ENCODE measurements at places on chromosomes 6 and 20.
A peak's percentile ranks its signal among the peaks of the same experiment; 100 is the strongest.

GRCh38 chr6:111338843-111339242 lies 144.2 kb downstream of the REV3L start:
- DNase-seq: no peak

- no peak for DNase-seq
Observed at GRCh38 chr6:43338243-43338642, 29.6 kb upstream of the CRIP3 start.

- DNase-seq: no peak
Observed at GRCh38 chr20:60272790-60273189, 314.6 kb downstream of the CDH26 start.

DNA sequence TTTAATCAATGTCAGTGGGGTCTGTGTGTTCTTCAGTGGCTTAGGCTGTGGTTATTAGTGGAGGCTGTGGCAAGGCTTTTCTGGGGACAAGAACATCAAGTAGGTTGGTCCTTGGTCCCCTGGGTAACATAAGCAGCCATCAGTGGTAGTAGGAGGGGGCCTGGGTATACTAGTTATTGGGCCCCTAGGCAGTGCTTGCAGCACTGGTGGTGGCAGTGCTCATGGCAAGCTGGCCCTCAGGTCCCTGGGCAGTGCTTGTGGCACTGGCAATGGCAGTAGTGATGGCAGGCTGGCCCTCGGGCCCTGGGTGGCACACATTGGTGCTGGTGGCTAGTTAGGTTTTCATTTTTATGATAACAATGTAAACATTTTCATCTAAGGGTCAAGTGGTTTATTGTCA lies 32.5 kb upstream of the MAS1 start:
- no peak for DNase-seq

DNA sequence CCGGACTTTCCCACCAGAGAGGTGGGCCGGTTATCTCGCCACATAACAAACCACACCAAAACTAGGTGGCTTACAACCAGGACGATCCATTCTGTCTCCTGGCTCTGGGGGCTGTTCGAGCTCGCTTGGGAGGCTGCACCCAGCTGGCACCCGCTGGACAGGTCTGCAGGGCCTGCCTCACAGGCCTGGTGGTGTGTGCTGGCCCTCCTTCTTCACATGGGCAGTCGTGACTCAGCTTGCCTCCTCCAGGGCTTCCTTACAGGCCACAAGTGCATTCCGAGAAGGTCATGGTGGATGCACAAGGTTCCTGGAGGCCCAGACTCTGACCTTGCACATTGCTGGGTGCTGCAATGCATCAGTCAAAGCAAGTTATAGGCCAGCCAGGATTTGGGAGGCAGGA lies 34.2 kb downstream of the FOXF2 start:
- DNase-seq: no peak

GRCh38 chr6:111990214-111990613 lies 63.7 kb upstream of the CCN6 start:
- DNase-seq: no peak

DNA sequence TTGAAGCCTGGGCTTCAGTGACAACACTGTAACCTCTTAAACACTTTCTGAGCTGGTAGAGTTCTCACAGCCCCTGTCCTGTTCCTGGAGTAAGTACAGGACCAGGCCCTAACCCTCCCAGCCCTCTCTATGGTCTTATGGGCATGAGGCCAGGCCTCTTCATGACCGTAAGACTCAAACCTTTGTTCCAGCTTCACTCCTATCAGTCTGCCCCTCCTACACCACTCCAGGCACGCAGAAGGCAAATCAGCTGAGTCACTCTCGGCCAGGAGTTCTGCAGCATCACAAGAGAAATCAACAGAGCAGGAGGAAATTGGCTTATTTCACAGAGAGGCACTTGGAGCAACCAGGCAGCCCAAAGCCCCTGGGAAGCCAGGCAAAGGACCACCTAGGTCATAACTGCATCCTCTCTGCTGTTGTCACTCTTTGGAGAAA lies 25.3 kb upstream of the CHD6 start:
- DNase-seq: peak; percentile 89

DNA sequence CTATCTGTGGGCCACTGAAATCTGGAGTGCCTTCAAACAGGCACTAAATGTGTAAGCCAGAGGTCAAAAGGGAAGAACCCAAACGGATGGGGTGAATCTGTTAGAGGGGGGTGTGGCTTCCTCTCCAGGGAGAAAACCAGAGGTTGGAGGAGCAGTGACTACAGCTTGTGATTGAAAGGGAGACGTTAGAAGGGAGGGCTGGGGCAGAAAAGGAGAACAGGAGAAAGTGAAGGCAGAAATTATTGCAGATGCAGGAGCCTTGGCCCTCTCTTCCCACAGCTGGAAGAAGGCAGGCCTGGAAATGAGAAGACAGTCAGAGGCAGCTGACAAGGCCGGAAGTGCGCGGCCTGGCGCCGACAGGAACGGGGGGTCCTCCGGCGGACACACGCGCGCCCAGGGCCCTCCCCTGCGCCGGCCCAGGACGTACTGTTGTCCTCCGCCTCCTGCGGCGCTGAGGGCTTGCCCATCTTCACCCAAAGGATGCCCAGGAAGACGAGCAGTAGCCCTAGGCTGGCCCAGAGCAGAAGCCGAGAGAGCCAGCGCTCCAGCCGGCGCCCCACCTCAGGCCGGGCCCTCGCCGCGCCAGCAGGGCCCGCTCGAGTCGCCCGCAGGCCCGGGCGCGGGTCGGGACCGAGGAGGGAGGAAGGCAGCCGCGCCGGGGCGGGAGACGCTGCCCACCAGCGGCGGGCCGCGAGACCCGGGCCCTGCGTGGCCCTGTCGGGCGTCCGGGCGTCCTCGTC lies 806 bp downstream of the LEMD2 start:
- DNase-seq: no peak

GRCh38 chr6:40796260-40797221 lies 209.4 kb upstream of the LRFN2 start:
- DNase-seq: no peak

GRCh38 chr6:45479834-45480751 lies 102.4 kb upstream of the SUPT3H start:
- no peak for DNase-seq

DNA sequence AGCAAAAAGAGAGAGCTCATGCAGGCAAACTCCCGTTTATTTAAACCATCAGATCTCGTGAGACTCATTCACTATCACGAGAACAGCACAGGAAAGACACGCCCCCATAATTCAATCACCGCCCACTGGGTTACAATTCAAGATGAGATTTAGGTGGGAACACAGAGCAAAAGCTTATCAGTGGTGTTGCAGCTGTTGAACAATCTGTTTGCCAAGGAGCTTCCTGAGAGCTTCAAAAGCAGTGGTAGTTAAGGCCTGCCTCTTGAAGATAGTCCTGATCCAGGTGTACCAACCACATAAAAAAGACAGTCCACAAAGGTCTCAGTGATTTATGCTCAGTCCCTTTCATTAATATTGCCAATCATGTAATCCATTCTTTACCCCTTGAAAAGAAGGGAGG lies 269.4 kb upstream of the IRAK1BP1 start:
- no peak for DNase-seq

GRCh38 chr6:81772741-81773140 lies 20.3 kb upstream of the TENT5A start:
- no peak for DNase-seq

GRCh38 chr6:515267-515666 lies 123.7 kb downstream of the IRF4 start:
- DNase-seq: no peak

DNA sequence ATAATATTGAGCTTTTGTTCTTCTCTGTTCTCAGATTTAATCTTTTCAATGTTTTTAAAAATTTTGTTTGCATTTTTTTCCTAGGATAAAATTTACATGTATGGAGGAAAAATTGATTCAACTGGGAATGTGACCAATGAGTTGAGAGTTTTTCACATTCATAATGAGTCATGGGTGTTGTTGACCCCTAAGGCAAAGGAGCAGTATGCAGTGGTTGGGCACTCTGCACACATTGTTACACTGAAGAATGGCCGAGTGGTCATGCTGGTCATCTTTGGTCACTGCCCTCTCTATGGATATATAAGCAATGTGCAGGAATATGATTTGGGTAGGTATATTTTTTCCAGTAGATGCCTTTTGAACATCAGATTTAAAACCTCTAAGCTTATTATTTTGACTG lies 89.8 kb downstream of the ATRN start:
- DNase-seq: no peak

DNA sequence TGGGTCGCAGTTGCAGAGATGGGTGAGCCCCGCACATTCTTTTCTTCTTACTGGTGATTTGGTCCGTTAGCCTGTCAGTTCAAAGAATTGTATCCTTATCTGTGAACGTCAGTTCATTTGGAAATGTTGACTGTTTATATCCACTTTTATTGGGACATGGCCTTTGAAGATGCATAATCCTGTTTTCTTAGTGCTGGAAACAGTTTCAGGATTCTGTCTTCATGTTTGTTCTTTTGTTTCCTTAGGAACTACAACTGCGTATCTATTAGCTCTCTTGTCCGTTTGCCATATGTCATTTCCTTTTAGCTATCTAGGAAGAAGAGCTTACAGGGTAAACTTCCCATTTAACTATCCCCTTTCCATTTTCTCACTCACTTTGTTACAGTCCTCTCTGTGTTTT lies 35.0 kb upstream of the TULP1 start:
- DNase-seq: no peak

- DNase-seq: no peak
Observed at GRCh38 chr6:170018422-170018935, 267.1 kb downstream of the ERMARD start.

- DNase-seq: no peak
Observed at GRCh38 chr6:91539456-91539855, 952.6 kb upstream of the MAP3K7 start.

DNA sequence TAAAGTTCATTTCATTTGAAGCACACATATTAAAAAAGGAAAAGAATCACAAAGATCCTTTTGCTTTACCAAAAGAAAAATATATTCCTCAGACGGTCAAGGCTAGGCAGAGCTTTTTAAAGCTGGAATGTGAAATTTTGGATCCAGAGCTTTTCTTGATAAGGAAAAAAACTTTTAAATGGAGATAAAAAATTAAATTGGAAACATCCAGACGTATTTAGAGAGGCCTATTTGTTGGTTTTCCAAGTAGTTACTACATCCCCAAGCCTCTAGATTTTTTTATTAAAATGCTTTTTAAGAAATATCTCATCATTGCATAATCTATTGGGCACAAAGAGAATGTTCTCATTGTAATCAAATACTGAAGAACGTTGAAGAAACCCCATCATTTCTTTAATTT lies 385.7 kb upstream of the CITED2 start:
- no peak for DNase-seq

DNA sequence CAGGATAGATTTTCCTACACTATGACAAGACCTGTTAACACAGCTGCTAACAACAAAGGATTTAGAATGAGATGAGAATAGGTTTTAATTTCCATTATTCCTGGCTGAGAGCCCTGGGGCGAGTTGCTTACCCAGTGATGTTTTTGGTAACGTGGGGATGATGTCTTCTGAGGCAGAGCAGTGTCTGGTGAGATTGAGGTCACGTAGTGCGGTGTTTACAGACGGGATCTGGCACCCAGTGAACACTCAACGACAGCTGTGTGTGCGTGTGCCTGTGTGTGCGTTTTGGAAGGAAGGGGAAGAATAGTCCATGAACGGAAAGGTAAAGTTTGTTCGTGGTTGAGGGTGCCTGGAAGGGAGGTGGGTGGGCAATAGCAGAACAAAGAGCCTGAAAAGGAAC lies 384.7 kb downstream of the C6orf118 start:
- DNase-seq: no peak

DNA sequence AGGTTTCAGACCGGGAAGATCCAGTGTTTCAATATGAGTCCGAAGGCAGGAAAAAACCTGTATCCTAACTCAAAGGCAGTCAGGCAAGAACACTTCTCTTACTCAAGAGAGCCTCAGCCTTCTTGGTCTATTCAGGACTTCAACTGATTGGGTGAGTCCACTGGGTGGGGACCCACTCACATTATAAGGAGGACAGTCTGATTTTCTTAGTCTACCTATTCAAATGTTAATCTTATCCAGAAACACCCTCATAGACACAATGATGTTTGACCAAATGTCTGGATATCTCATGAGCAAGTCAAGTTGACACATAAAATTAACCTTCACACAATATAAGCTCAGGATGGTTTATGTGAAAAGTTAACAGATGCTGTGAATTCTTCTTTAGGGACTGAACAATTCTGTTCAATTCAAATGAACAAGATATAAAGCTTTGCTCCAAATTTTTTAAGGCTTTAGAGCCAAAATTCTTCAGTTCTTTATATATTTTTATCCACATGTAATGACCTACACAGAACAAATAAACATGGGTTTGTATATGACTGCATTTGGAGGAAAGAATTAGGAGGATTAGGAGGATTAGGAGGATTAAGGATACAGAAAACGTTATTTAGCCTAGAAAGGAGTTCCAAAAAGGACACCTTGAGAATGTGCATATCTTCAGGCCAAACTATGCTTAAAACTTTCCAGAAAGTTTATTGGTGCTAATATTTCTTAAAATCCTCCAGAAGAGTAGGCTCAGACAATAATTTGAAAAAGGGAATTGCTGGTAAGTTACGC lies 35.3 kb upstream of the LAMA2 start:
- DNase-seq: no peak

GRCh38 chr6:84220809-84221409 lies 6.5 kb downstream of the CEP162 start:
- peak; percentile 21 for DNase-seq

DNA sequence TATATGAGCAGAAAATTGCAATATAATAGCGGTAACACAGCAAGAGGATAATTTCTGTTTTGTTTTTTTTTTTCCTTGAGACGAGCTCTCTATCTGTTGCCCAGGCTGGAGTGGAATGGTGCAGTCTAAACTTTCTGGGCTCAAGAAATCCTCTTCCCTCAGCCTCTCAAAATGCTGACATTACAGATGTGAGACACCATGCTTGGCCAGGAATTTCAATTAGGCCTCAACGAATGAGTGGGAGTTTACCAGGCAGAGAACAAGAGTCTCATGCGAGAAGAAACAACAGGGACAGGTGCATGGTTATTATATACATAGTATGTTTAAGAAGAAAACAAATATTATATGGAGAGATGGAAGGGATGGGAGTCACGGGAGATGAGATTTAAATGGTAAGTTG lies 111.4 kb downstream of the ATXN1 start:
- DNase-seq: no peak

DNA sequence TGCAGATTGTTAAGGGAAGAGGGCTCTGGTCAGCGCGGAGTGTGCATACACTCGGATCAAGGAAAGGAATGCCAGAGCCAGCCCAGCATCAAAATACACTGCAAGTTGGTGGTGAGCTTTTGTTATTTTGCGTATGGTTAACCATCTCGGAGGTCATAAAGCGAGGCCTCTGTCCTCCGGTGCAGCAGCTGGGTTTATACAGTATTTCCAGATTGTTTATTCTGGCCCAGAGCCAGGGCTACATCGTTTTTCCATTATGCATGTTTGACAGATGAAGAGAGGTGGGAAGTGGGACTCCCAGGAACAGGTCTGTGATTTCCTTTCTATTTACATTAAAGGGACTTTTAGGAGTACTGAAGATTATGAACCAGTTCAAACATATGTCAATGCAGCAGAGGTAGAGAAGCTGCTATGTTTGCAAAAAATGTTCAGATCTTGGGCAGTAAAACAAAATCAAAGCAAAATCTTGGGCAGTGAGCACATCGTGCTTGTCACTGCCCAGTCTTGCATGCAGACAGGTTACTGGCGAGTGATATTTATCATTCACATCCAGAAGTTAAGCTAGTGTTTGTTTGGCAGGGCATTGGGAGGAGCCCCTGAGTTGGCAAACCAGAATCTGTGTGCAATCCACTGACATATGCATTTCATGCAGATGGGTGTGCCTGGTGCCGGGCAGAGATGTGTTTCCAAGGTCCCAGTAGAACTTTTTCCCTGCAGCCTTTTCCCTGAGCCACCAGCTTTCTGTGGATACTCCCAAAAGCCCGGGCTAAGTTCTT lies 256.3 kb upstream of the TAB2 start:
- peak; percentile 70 for DNase-seq
